Cardiac muscle cell (in vitro differentiated cells and primary cell): ENCODE measurements at places on chromosomes 6 and 20. TPM values are rescaled to one million over a fixed set of nuclear protein-coding genes. Genes with fewer than 3 reads are reported as not detected.

The HTR1E gene
- total RNA-seq: 0.39 TPM in 1 of 2 replicates, not detected in the other

DNA sequence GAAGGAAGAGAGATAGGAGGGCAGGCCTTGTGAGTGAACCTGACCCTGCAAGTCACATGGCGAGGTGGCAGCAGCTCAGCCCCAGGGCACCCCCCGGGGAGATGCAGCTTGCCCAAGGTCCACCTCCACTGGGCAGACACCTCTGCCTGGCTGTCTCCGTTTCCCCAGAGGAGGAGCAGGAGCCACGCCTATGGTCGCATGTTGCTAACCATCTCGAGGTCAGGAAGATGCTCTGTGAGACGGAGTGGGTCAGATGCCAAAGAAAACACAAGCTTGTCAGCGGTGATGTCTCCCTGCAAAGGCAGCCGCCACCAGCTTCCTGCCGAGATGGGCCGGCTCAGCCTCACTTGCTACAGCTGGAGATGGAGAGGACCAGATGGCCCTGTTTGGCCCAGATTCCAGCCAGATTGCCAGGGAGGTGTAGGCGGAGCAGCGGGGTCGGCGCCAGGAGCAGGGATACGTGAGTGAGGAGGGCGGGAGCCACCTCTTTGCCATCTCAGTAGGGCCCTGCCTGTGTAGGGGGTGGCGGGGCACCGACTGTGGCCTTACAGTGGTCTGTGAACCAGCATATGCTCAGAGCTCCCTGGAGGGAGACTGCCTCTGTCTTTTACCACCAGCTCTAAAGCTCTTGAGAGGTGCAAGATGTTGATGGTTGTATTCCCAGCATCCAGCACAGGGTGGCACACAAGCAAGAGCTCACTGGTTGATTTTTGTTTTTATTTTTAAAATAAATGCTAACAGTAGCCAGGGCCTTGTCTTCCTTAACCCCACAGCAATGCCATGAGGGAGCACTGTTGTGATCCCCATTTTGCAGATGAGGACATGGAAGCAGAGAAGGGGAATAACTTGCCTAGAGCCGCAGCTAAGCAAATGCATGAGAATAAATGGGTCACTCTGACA is 42.9 kb upstream of the FAM83D start:
- H3K4me1 ChIP-seq: no peaks in the 10 kb centered on the region
- H3K4me3 ChIP-seq: no peak overlapping the region
- H3K27ac ChIP-seq: no peak overlapping the region
- DNase-seq: peak; percentile 36
- no peaks in the 10 kb centered on the region for H3K27me3 ChIP-seq
- H3K36me3 ChIP-seq: no peaks in the 10 kb centered on the region

The RIPPLY2 gene
- 0.35 and 0.45 TPM in 2 replicates for total RNA-seq

DNA sequence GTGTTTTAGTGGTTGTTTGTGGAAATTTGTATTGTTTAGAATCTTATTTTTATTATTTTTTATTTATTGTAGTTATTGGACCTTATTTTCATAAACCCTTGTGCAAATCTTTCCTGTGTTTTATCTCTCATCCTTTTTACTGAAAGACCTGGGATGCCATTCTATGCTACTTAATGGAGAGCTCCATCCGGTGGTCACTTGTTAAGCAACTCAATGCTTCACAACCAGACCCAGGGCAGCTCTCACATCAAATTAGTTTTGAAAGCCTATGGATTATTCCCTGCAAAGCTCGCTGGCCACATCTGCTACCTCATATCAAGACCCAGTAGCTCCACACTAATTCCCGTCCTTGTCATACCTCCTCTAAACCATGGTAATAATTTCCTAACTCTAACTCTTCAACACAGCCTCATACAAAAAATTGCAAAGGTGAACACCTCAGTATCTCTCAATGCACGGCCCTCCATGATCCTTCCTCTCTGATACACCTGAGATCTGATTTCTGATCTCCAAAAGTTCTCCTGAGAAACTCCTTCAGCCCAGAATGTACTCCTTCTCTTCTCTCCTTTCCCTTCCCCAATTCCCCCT is 296.6 kb upstream of the MANEA start:
- no peaks in the 10 kb centered on the region for H3K27me3 ChIP-seq
- H3K4me3 ChIP-seq: no peak overlapping the region
- DNase-seq: peak; percentile 62
- no peaks in the 10 kb centered on the region for H3K4me1 ChIP-seq
- no peaks in the 10 kb centered on the region for H3K36me3 ChIP-seq

- H3K4me1 ChIP-seq: no peaks in the 10 kb centered on the region
- no peak for DNase-seq
- no peak overlapping the region for H3K27ac ChIP-seq
- no peak overlapping the region for H3K4me3 ChIP-seq
Observed at GRCh38 chr6:135655055-135655454, 157.5 kb upstream of the AHI1 start.

The SLC22A2 gene
- total RNA-seq: 0.18 TPM in 1 of 2 replicates, not detected in the other

- H3K4me1 ChIP-seq: peaks cover 21% of the 10 kb centered on the region
- no peak overlapping the region for H3K4me3 ChIP-seq
- peak overlapping the region; percentile 37 for H3K27ac ChIP-seq
- DNase-seq: peak; percentile 90
- H3K36me3 ChIP-seq: no peaks in the 10 kb centered on the region
- H3K27me3 ChIP-seq: no peaks in the 10 kb centered on the region
Observed at GRCh38 chr6:658244-658643, 1.3 kb upstream of the HUS1B start.

- no peak overlapping the region for H3K27ac ChIP-seq
- no peak overlapping the region for H3K4me3 ChIP-seq
- no peaks in the 10 kb centered on the region for H3K36me3 ChIP-seq
- peaks cover 7% of the 10 kb centered on the region for H3K4me1 ChIP-seq
- DNase-seq: peak; percentile 9
- H3K27me3 ChIP-seq: no peaks in the 10 kb centered on the region
Observed at GRCh38 chr6:134741200-134741536, 208.7 kb downstream of the ALDH8A1 start.

DNA sequence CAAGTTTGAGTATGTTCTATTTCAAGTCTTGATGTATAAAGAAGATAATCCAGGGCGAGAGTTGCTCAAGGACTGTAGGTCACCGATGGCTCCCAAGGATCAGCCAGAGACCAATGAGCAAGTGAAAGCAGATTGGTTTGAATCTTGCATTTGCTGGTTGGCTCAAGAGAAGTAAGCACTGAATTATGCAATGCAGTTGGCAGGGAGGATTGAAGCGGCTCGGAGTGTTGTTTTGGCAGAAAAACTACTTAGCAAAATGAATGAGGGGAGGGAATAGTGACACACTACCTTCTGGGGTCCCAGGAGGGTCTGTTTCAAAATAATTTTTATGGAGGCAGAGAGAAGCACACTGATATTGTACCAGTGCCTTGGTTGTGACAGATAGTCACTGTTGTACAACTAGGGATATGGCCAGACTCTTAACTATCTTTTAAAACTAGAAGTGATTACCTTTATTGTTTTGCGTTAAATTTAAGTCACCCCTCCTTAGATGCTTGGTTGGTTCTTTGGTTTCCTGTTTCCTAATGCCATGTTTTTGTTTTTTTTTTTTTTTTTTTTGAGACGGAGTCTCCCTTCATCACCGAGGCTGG is 15.7 kb downstream of the SASH1 start:
- H3K4me1 ChIP-seq: no peaks in the 10 kb centered on the region
- DNase-seq: no peak
- H3K27ac ChIP-seq: no peak overlapping the region
- H3K27me3 ChIP-seq: no peaks in the 10 kb centered on the region
- no peaks in the 10 kb centered on the region for H3K36me3 ChIP-seq

The TMEM74B gene
- total RNA-seq: 27.7 and 40.3 TPM in 2 replicates

The KCNQ2 gene
- total RNA-seq: 13.7 and 18.0 TPM in 2 replicates

GRCh38 chr6:25266456-25267100 is 12.6 kb upstream of the CARMIL1 start:
- H3K27me3 ChIP-seq: peaks cover 8% of the 10 kb centered on the region
- peaks cover 9% of the 10 kb centered on the region for H3K4me1 ChIP-seq
- H3K27ac ChIP-seq: no peak overlapping the region
- no peaks in the 10 kb centered on the region for H3K36me3 ChIP-seq
- H3K4me3 ChIP-seq: no peak overlapping the region
- DNase-seq: no peak

GRCh38 chr20:14295770-14296309 is 41.6 kb downstream of the FLRT3 start:
- H3K27ac ChIP-seq: no peak overlapping the region
- H3K4me3 ChIP-seq: no peak overlapping the region
- no peaks in the 10 kb centered on the region for H3K27me3 ChIP-seq
- H3K36me3 ChIP-seq: no peaks in the 10 kb centered on the region

The GPX5 gene
- total RNA-seq: 0.30 and 1.1 TPM in 2 replicates

DNA sequence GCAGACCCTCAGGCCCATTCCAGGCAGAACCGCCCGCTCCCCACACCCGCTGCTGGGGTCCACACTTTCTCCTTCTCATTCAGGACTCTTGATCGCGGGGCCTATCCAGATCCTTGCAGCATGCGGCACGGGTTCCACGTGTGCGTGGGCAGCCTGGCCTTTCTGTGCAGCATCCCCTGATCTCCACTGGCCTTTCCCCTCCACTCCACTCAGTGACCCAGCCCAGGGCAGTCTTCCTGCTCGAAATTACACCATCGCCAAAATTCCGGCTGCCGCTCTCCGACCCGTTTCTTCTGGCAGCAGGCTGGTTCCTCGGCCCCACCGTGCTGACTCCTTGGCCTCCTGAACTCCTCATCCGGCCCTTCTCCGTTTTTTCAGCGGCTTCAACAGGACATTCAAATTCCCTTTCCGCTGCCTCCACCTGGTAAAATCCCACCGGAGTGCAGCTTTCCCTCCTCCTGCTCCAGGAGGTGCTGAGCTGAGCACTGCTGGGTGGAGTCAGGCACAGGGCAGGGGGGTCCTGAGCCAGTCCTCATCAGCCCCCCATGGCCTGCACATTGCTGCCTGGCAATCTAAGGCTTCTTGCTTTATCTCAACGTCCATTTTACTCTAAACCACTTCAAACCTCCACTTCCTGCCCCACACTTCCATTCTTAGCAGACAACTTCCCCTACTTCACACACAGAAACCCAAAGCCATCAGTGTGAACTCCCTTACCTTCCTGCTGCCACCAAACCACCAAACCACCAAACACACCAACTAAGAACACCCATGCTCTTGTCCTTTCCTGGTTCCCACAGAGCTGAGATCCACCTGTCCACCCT is 9.0 kb downstream of the SFT2D1 start:
- peaks cover 5% of the 10 kb centered on the region for H3K36me3 ChIP-seq
- DNase-seq: no peak
- no peak overlapping the region for H3K27ac ChIP-seq
- no peaks in the 10 kb centered on the region for H3K27me3 ChIP-seq
- H3K4me1 ChIP-seq: no peaks in the 10 kb centered on the region

- no peak overlapping the region for H3K4me3 ChIP-seq
- DNase-seq: no peak
Observed at GRCh38 chr6:129843573-129843972, 17.5 kb downstream of the TMEM244 start.

The ADAM33 gene
- 0.07 and 1.3 TPM in 2 replicates for total RNA-seq

The MOCS1 gene
- total RNA-seq: 18.9 and 21.5 TPM in 2 replicates

The FAM217B gene
- total RNA-seq: 11.3 and 12.3 TPM in 2 replicates

DNA sequence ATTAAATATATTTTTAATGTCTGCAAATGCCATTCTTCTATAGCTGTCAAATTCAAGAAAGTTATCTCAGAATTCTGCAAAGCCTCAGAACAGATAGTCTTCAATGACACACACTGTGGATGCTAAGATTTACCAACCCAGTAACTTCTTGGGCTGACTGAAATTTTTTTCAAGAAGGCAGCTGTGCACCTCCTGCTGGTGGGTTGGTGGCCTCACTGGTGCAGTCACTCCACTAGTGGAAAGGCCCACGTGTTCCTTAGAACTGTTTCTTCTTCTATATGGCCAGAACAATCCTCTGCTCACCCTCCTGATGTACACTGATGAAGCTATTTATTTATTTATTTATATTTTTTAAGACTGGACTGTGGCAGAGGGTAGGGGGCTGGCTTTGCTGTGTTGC is 28.1 kb upstream of the MTCL3 start:
- no peaks in the 10 kb centered on the region for H3K4me1 ChIP-seq
- H3K36me3 ChIP-seq: no peaks in the 10 kb centered on the region
- DNase-seq: peak; percentile 14
- H3K4me3 ChIP-seq: no peak overlapping the region
- H3K27me3 ChIP-seq: no peaks in the 10 kb centered on the region
- no peak overlapping the region for H3K27ac ChIP-seq

GRCh38 chr20:61178551-61179071 is 73.5 kb upstream of the CDH4 start:
- peaks cover 4% of the 10 kb centered on the region for H3K27me3 ChIP-seq
- H3K27ac ChIP-seq: no peak overlapping the region
- H3K4me1 ChIP-seq: no peaks in the 10 kb centered on the region
- no peaks in the 10 kb centered on the region for H3K36me3 ChIP-seq
- H3K4me3 ChIP-seq: no peak overlapping the region

GRCh38 chr20:46928580-46929132 is 34.0 kb downstream of the EYA2 start:
- H3K27ac ChIP-seq: no peak overlapping the region
- no peaks in the 10 kb centered on the region for H3K4me1 ChIP-seq
- peak; percentile 38 for DNase-seq
- H3K36me3 ChIP-seq: no peaks in the 10 kb centered on the region
- H3K4me3 ChIP-seq: no peak overlapping the region

- H3K4me3 ChIP-seq: no peak overlapping the region
- H3K27ac ChIP-seq: no peak overlapping the region
- no peak for DNase-seq
- H3K36me3 ChIP-seq: no peaks in the 10 kb centered on the region
- no peaks in the 10 kb centered on the region for H3K4me1 ChIP-seq
Observed at GRCh38 chr20:34328928-34329677, 25.9 kb upstream of the AHCY start.

The GABBR1 gene
- total RNA-seq: 50.2 and 101 TPM in 2 replicates
